Right lobe of liver (tissue), 6 donors: ENCODE measurements at places on chromosomes 5 and 9. TPM values are rescaled to one million over a fixed set of nuclear protein-coding genes. Genes with fewer than 3 reads are reported as not detected.

The GABRA1 gene
- not detected for total RNA-seq

The LIX1 gene
- not detected for total RNA-seq

The TRIP13 gene
- total RNA-seq: 0.15 TPM

The PCDHGA3 gene
- 0.90 TPM for total RNA-seq

The SHOC1 gene
- not detected for total RNA-seq

The PAEP gene
- total RNA-seq: not detected

The FOXD4 gene
- total RNA-seq: not detected

The KLF4 gene
- total RNA-seq: 10.9 TPM

The SLC6A7 gene
- not detected for total RNA-seq

The VCAN gene
- total RNA-seq: 13.8 TPM

The PRUNE2 gene
- total RNA-seq: 2.0 TPM

The ZNF883 gene
- total RNA-seq: not detected

The RANBP17 gene
- total RNA-seq: 5.7 TPM

The GDF9 gene
- total RNA-seq: 0.20 TPM

The PBX3 gene
- total RNA-seq: 13.0 TPM

The RNF183 gene
- total RNA-seq: not detected

The FOXD1 gene
- not detected for total RNA-seq

The HK3 gene
- 9.9 TPM for total RNA-seq

The WDR38 gene
- not detected for total RNA-seq

The RNF14 gene
- total RNA-seq: 40.6 TPM

The NOTCH1 gene
- total RNA-seq: 26.2 TPM

The GPR150 gene
- not detected for total RNA-seq

The ENHO gene
- total RNA-seq: 2.7 TPM

The SNCAIP gene
- total RNA-seq: 0.32 TPM

The MSMP gene
- not detected for total RNA-seq

The SPINK1 gene
- total RNA-seq: 71.4 TPM

The KIF4B gene
- total RNA-seq: not detected
